ENCODE measurements at places on chromosomes 6 and 20. TPM values are rescaled to one million over a fixed set of nuclear protein-coding genes. Genes with fewer than 3 reads are reported as not detected.

Gene SAPCD1
- polyA plus RNA-seq = 7.5 TPM

Gene SLC17A1
- not detected for polyA plus RNA-seq

Gene CGAS
- 3.5 TPM for polyA plus RNA-seq

Gene SIGLEC1
- 11.0 TPM for polyA plus RNA-seq

Gene THBD
- polyA plus RNA-seq = 11.6 TPM

Gene OR2B6
- 0.18 TPM for polyA plus RNA-seq

Gene ECT2L
- 0.17 TPM for polyA plus RNA-seq

Gene CYP39A1
- polyA plus RNA-seq = 1.2 TPM

Gene GPX5
- not detected for polyA plus RNA-seq

Gene DOK5
- polyA plus RNA-seq = 0.53 TPM

GRCh38 chr20:42430598-42430997 lies 759.1 kb downstream of the PTPRT start:
- DNase-seq = no peak

DNA sequence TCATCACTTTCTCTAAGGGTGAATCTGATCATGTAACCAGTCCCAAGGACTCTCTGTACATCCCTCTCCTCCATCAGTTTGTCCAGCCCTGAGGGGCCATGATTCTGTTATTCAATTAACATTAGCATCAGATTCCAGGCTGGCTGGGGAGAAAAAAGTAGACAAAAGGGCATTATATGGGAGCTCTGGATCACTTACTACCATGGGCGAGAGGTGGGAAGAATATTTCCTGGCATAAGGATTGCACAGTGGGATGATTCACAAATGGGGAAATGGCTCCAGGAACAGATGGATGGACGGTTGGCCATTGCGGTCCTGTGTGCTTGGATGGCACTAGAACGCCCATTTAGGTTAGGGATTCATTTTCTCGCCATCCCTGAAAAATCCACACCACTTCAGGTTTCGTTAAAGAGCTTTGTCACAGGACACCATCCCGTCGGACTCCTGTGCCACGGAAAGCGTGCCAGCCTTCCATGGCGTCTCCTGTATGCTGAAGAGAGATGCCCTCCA lies 112.6 kb downstream of the THBS2 start:
- no peak for DNase-seq

DNA sequence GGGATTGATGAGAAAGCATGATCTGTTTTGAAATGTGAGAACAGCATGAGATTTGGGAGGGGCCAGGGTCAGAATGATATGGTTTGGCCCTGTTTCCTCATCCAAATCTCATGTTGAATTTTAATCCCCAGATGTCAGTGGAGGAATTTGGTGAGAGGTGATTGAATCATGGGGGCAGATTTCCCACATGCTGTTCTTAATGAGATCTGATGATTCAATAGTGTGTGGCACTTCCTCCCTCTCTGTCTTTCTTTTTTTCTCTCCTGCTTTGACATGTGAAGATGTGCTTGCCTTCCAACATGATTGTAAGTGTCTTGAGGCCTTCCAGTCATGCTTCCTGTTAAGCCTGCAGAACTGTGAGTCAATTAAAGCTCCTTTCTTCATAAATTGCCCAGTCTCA lies 1060.3 kb upstream of the CITED2 start:
- no peak for DNase-seq

DNA sequence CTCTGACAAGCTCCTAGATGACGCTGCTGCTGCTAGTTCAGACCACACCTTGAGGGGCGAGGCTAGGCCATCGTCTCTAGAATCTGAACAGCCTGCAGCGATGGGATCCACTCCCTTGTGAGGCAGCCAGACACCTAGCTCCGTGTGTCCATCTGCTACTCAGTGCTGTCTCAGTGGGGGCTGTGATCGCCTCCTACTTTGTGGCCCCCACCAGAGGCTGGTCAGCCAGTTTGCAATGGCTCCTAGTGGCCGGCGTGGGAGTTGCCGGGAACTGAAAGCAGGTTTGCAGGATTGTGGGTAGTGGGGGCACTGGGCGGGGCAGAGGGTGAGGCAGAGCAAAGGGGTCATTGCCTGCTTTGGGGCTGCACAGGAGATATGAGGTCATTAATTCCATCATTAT lies 2.8 kb downstream of the CCN5 start:
- DNase-seq = no peak

DNA sequence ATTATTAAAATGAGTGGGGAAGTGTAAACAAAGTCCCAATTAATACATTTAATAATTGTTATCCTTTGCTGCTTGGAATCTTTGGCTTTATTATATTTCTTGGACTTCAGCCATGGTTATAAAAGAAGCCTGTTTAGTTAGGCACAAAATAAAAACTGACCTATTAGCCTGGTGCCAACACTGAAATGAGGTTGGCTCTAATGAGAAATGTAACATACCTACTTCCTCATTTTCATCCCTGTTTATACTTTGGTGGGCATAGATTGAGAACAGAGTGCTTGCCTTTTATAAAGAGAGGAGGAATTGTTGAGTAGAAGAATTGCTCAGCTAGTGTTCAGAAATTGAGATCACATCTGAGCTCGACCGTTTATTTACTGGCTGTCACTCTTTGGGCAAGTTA lies 471.3 kb downstream of the UTRN start:
- DNase-seq = no peak

- DNase-seq = no peak
These were observed 124.5 kb downstream of the HIVEP2 start for GRCh38 chr6:142820338-142821051.

DNA sequence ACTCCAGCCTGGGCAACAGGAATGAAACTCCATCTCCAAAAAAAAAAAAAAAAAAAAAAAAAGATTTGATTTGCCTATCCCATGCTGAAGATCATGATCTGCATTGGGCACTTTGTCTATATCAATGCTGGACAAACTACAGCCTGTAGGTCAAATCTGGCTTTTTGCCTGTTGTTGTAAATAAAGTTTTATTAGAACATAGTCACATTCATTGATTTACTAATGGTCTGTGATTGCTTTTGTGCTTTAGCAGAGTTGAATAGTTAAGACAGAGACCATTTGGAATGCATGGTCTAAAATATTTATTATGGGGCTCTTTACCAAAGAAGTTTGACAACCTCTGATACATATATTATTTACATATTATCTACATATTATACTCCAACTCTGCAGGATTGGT lies 14.0 kb downstream of the PBOV1 start:
- no peak for DNase-seq

DNA sequence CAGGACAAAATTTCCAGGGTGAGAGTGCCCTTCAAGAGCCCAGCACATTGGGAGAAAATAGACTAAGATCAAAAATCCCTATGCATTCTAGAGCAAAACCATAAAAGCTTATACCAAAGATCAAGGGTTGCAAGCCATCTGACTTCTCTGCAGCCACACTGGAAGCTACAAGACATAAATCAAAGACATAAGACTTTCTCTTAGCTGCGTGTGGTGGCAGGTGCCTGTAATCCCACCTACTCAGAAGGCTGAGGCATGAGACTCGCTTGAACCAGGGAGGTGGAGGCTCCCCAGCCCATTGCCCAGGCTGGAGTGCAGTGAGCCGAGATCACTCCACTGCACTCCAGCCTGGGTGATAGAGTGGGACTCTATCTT lies 91.9 kb upstream of the NXT1 start:
- DNase-seq = no peak

DNA sequence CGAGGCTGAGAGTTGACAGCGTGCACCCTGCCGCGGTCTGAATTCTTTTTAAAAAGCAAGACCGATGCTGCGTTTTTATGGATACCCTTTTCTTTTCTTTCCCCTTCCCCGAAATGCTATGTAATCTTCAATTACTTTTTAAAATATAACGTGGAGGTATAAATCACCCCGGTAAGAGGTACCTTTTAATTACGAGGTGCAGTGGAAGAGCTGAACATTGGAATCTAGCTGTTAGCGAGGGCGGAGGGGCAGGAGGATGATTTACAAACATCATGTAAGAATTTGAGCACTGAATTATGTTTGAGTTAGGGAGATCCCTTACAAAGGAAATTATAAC lies 1.2 kb downstream of the EYA2 start:
- no peak for DNase-seq

DNA sequence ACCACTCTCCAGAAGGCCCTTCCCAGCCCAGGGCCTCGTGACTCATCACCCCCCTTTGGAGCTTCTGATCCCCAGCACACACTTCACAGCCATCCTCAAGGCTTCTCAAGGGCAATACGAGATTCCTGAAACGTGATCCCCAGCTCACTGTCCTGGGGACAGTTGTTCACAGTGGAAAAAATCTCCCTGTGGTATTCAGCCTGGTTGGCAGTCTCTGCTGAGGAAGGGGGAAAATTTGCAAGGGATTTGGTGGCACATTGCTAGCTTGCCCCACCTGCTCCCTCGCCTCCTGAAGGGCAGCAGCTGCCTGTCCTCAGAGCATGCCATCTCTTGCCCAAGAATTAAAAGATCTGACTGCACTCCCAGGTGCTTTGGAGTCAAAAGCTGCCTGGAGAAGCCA lies 20.7 kb upstream of the PKHD1 start:
- no peak for DNase-seq

- DNase-seq = peak; percentile 25
These were observed 22.1 kb upstream of the ZNF76 start for GRCh38 chr6:35237476-35237875.

- no peak for DNase-seq
These were observed 38.0 kb downstream of the TGM3 start for GRCh38 chr20:2333821-2334220.

DNA sequence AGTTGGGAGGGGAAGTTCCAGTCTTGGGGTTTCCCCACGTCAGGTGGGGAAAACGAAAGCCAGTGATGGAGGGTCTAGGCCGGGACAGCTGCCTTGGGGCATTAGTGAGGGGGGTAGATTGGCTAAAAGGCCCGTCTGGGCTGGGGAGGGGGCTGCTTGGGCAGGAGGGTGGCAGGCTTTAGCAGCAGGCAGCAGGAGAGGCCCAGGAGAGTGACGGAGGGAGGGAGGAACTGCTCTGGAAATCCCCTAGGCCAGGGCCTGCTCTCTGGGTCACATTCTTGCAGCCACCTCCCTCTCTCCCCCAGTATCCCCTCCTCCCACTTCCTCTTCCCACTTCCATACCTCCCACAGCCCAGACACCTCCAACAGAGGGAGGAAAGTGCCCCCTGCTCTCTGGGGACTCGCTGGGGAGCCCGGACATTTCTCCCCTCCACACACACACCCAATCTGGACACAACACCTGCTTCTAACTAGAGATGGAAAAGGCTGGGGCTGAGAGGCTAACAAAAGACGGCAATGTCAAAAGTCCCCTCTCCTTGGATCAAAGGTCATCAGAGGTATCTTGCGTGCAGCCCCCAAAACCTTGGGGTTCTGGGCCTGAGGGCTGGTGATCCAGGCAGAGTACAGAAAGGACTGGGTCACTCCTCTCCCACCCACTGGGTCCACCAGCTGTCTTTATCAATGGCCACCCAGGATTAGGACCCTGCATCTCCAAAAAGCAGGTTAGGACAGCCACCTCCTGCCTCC lies 1.8 kb downstream of the NFKBIE start:
- DNase-seq = peak; percentile 83

GRCh38 chr6:145490068-145490467 lies 245.3 kb downstream of the EPM2A start:
- DNase-seq = no peak

- DNase-seq = no peak
These were observed 28.1 kb downstream of the SNRNP48 start for GRCh38 chr6:7617801-7618764.

DNA sequence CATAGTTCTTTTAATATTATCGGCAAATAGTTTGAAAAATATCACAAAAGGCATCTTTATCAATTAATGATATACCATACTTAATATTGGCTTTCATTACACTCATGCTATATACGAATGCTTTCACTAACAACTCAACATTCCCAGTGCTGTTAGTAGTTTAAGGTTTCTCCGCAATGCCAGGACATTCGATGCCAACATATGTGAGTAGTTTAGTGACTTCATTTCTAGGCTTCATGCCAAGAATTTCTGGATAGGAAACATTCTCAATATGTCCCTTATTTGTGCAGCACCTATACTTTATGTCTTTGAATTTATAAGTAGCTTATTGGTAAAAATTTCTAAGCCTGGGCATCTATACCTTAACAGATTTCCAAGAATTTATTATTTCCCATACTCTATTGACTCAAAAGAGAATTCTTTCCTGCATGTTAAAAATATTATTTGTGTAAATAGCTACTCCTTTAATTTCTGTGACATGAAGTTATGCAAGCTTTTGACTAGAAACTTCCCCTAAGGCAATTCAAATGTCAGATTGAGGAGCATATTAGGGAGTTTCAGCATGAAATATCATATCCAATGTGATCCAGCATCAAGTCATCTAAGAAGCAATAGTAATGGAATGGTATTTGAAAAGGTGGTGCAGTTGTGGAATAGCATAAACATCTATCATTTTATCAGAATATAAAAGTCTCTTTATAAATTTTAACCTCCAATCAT lies 236.0 kb upstream of the STXBP5 start:
- DNase-seq = no peak

- DNase-seq = no peak
These were observed 1.5 kb upstream of the PYGB start for GRCh38 chr20:25246182-25246999.

DNA sequence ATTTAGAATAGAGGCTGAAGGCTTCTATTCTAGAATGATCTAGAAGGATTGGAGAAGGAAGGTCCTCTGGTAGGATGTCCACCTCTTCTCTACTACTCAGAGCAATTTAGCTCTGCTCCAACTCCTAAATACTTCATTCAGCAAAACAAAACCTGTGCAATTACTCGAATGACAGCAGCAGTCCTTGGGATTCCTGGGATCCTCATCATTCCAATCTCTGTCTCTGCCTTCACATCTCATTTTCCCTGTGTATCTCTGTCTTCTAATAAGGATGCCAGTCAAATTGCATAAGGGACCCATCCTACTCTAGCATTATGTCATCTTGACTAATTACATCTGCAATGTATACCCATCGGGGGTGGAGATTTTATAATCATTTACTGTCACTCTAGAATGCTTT lies 5.5 kb upstream of the AIG1 start:
- no peak for DNase-seq

GRCh38 chr6:170272341-170273065 lies 18.4 kb downstream of the DLL1 start:
- DNase-seq = no peak

- DNase-seq = no peak
These were observed 23.8 kb upstream of the NXT1 start for GRCh38 chr20:23326774-23327173.

GRCh38 chr6:39086711-39087110 lies 28.3 kb downstream of the SAYSD1 start:
- no peak for DNase-seq

GRCh38 chr20:19620446-19620845 lies 137.6 kb upstream of the RIN2 start:
- DNase-seq = no peak

DNA sequence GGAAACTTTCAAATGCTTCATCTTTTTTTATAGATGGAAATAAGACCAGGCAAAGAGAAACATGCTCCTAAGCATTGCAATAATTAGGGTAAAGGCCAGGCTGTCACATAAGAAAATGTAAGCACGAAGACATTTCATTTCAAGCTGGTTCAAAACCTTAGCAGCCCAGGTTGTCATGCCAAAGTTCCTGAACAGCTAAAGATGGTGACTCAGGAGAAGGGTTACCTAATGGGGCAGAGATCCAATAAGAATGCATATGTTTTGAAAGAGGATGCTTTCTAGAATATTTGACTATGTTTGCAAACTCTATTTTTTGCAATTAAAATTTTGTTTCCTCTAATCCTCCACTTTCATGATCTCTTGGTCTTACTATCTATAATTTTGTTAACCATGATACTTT lies 65.6 kb upstream of the PHACTR2 start:
- no peak for DNase-seq

All from spleen (tissue), 13 donors.